ENCODE measurements at places on chromosomes 1 and 21. TPM values are rescaled to one million over a fixed set of nuclear protein-coding genes. Genes with fewer than 3 reads are reported as not detected.

Gene LCE1B
- total RNA-seq, result not detected

Gene CACNA1S
- total RNA-seq, result not detected

Gene HFM1
- not detected for total RNA-seq

Gene PRAMEF18
- total RNA-seq, result not detected

Gene OLIG1
- not detected for total RNA-seq

Gene CR1L
- total RNA-seq, result not detected

Gene SGIP1
- 0.41 TPM for total RNA-seq

Gene PLA2G2F
- total RNA-seq, result not detected

Gene CAMTA1
- 171 TPM for total RNA-seq

Gene INSRR
- total RNA-seq, result not detected

Gene ABCA4
- not detected for total RNA-seq

Gene TTC22
- total RNA-seq, result not detected

Gene MPZ
- not detected for total RNA-seq

Gene HHIPL2
- total RNA-seq, result 3.1 TPM

Gene S1PR1
- total RNA-seq, result 3.7 TPM

Gene TRAF3IP3
- total RNA-seq, result not detected

Gene TDRD5
- total RNA-seq, result not detected

Gene NOS1AP
- not detected for total RNA-seq

Gene ADGRL4
- total RNA-seq, result not detected

Gene PAQR6
- 0.32 TPM for total RNA-seq

Gene ATAD3B
- 33.8 TPM for total RNA-seq

Gene PIP5K1A
- 46.5 TPM for total RNA-seq

Gene LCE3E
- not detected for total RNA-seq

Gene C1orf226
- total RNA-seq, result 6.0 TPM

Gene TFF3
- not detected for total RNA-seq

Gene CFH
- 85.4 TPM for total RNA-seq

Gene CCDC27
- not detected for total RNA-seq

Gene AMY2A
- not detected for total RNA-seq

Gene TMIGD3
- not detected for total RNA-seq

Gene TMEM240
- total RNA-seq, result 0.47 TPM

Gene CCDC18
- 30.4 TPM for total RNA-seq

Gene UBE2U
- total RNA-seq, result not detected

Gene GRIK1
- not detected for total RNA-seq

Gene C1QTNF12
- total RNA-seq, result 1.8 TPM

Gene PAPPA2
- 1.2 TPM for total RNA-seq

Gene COL24A1
- total RNA-seq, result 0.03 TPM

Gene HSD3B2
- not detected for total RNA-seq

Gene RIMKLA
- total RNA-seq, result not detected

Measured in SJSA1 (cell line).